ENCODE measurements at places on chromosomes 7 and 10.

DNA sequence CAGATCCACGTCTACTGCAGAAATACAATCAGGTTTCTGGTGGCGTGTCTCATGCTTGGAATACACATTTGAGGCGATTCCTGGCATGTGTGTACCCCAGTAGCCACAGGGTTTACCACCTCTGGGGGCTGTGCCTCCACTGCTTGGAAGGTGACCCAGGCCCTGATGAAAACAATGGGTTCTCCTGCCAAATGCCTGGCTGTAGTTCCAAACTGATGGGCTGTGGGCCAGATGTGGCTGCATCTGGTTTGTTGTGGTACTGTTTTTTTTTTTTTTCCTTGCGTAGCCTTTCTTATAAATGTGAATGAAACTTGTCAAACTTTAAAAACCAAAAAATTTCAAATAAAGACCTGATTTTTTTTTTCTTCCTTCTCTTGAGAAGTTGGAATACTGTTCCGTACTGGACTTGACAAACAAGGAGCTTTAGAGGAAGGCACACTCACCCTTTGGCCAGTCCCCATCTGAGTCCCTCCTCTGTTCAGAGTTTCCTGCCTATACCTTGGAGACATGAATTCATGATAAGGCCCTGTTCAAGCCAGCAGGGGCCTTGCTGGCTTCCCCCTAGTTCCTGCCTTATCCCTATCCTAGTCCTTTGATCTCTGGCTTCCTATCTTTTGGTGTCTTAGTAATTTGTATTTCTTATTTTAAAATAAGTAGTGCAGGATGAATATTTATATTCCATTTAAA, 217.1 kb downstream of the PHTF2 start:
- no peak for DNase-seq

DNA sequence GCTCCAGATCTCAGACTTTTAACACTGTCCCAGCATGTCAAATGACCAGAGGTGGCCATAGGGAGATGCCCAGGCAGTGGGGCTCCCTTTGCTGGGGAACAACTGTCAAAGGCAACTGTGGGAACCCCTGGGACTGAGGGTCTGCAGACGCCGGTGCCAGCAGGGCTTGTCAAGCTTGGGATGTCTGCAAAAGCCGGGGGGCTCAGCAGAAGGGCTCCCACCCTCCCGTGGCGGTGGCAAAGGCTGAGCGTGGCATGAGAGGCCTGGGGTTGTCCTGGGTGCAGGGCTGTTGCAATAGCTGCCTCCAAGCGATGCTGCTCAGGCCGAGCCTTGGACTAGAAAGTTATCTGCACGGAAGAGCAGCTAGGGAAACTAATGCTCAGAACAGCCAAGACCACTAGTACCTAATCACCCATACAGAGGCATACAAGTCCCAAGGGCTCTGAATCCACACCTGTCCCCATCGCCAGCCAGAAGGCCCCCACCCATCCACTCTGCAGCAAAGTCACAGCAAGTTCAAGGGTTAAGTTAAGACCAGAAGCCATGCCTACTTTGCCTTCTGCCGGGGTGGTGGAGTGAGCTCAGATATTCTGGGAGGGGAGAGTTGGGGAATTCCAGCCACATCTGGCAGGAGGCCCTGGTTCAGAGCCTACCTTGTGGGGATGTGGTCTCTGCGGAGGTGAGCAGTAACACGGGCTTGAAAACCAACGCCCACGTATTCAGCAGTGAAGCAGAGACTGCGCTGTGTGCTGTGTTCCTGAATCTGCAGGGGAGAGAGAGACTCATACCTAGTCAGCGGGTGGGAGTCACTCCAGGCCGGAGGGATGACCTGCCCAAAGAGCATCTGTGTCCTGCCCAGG, 4.6 kb downstream of the SH2B2 start:
- no peak for DNase-seq

DNA sequence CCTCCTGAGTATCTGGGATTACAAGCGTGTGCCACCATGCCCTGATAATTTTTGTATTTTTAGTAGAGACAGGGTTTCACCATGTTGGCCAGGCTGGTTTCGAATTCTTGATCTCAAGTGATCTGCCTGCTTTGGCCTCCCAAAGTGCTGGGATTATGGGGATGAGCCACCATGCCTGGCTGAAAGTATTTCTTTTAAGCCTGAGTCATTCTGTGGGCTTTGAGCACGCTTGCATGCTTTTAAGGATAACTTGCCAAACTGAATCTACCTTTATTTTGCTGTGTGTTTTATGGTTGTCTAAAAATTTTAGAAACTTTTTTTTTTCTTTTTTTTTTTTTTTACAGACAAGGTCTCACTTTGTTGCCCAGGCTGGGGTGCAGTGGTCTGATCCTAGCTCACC, 33.2 kb downstream of the CNNM2 start:
- no peak for DNase-seq

- DNase-seq: no peak
Measured at GRCh38 chr10:48701139-48701901, 16.6 kb downstream of the WDFY4 start.

DNA sequence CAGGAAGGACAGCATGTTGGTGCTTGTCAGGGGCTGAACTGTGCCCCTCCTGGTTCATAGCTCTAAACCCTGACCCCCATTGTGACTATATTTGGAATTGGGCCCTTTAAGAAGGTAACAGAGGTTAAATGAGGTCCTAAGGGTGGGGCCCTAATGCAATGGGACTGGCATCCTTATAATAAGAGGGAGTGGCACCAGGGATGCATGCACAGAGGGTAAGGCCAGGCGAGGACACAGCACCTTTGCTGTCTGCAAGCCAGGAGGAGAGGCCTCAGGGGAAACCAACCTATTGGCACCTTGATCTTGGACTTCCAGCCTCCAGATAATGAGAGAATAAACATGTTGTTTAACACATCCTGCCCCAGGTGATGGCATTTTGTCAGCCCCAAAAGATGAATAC, 61.3 kb upstream of the EBF3 start:
- no peak for DNase-seq

DNA sequence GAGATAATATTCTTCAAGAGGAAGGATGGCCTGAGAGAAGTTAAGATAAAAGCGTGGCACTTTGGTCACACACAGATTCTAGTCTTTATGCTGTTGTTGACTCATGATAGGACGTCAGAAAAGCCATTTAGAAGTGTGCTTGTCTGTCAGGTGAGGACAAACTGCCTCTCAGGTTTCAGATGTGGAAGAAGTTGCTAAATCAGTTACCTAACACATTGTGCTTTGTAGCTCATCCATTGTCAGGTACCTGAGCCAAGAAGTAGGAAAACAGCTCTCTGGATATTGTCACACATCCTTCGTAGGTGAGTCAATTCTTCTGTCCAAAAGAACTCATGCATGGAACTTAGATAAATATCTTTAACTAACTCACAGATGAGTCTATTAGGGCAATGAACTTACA, 49.5 kb upstream of the PHYHIPL start:
- DNase-seq: no peak

Data from NCI-H1436 treated with DMSO at 0.1 percent for 48 hours (cell line).